Panc1 (cell line): ENCODE measurements at places on chromosomes 12 and 14. TPM values are rescaled to one million over a fixed set of nuclear protein-coding genes. Genes with fewer than 3 reads are reported as not detected.

- DNase-seq: no peak
Measured at GRCh38 chr12:89732522-89732921, 23.9 kb upstream of the ATP2B1 start.

GRCh38 chr12:43132291-43132690 is 419.7 kb downstream of the ADAMTS20 start:
- DNase-seq: no peak

The VASH1 gene
- total RNA-seq: 5.2 TPM

- DNase-seq: no peak
Measured at GRCh38 chr12:32139064-32139421, 32.4 kb downstream of the BICD1 start.

DNA sequence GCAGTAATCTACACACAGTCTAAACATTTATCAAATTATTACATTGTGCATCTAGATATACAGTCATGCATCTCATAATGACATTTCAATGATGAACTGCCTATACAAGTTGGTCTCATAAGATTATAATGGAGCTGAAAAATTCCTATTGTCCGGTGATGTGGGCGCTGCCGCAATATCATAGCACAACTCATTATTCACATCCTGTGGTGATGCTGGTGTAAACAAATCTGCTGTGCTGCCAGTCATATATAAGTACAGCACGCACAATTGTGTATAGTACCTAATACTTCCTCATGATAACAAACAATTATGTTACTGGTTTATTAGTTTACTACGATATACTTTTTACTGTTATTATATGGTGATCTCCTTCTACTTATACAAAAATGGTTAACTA is 768.8 kb upstream of the NOVA1 start:
- DNase-seq: no peak

- no peak for DNase-seq
Measured at GRCh38 chr12:4116251-4117111, 157.1 kb upstream of the CCND2 start.

DNA sequence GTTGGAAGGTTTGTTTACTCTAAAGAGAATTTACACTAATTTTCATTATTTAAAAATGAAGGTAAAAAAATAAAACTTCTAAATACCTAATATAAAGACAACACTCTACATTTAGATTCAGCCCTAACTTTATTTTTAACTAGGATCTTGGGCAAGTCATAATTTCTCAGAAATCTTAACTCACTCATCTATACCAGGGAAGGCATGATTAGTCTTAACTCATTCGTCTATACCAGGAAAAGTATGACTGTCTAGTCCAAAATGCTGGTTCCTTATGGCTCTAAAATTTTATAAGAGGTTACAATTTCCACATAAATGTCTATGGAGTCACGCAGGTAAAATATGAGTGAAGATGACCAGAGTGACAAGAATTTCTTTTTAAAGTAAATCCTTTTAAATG is 52.7 kb upstream of the POC1B start:
- no peak for DNase-seq

DNA sequence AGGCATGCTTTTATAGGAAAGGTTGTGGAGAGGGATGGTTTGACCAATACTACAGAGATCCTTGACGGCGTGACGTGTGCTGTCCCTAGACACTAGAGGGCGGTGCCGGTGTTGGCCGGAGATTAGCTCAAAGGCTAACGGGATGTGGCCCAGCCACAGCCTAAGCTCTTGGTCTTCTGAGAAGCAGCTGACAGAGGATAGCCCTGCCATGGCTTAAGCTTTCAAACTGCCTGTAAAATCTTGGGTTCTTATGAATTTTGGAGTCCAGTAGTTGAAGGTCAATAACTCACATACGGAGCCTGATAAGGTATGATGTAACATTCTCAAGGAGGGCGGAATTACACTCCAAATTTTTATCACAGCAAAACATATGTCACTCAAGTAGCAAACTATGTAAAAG is 515.7 kb upstream of the ATXN7L3B start:
- DNase-seq: peak; percentile 42

GRCh38 chr12:39442831-39443080 is 164 bp downstream of the KIF21A start:
- DNase-seq: no peak

The DDX11 gene
- 96.2 TPM for total RNA-seq

- no peak for DNase-seq
Measured at GRCh38 chr12:52728374-52728773, 25.1 kb upstream of the KRT77 start.

DNA sequence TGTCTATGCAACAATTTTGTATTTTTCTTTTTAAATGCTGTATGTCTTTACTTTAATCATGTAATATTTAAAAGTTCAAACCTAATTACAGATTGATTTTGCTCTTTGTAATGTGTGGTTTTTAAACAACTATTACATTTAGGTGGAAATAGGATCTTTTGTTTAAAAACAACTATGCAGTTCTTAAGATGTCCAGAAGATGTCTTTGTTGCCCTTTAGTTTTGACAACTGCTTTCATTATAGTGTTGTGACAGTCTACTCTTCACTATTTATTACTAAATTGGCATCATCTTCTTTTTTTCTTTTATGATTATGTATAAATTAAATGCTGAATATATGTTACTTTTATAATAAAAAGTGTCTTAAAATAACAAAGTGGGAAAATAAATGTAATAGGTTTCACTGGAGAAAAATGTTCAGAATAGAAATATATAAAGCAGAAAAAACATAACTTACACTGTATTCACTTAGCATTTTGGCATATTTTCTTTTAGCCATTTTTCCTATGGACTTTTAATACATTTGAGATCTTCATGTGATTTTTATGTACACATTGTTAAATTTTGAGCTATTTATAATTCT is 27.1 kb upstream of the PCNX4 start:
- DNase-seq: peak; percentile 15

- DNase-seq: no peak
Measured at GRCh38 chr14:51351997-51352396, 112.0 kb downstream of the TMX1 start.
